ENCODE measurements at places on chromosomes 16 and 17.

GRCh38 chr16:80387318-80387921, 153.4 kb upstream of the DYNLRB2 start:
- DNase-seq, result no peak

- DNase-seq, result no peak
Observed at GRCh38 chr16:53048139-53048915, 4.4 kb downstream of the CHD9NB start.

- DNase-seq, result no peak
Observed at GRCh38 chr17:17888371-17888770, 51.6 kb upstream of the SREBF1 start.

GRCh38 chr17:4789701-4789950, 862 bp downstream of the GLTPD2 start:
- no peak for DNase-seq

DNA sequence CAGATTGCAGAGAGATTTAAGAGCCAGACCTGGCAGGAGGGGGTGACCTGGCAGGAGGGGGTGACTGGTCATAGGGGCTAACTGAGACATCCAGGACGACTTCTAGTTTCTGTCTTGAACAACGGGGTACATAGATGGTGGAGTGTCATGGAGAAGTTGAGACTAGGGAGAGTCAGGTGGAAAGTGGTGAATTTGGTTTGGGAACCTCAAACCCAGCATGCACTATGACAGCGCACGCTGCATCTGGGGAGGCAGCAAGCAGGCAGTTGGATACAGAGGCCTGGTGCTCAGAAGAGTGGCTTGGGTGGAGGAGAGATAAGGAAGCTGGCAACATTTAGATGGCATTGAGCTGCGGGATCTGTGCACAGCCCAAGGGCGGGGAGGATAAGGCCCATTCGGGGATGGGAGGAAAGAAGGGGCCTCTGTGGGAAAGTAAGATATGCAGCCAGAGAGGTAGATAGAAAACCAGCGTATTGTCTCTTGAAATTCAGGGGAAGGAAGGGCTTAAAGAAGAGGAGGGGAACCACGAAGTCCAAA, 4.5 kb downstream of the RIPOR1 start:
- DNase-seq, result no peak

GRCh38 chr16:23182679-23183542, at the start of gene SCNN1G:
TSS of gene SCNN1G (plus strand) at chr16:23182745. CDS start at chr16:23186272, 3,527 bp downstream.
- peak; percentile 31 for DNase-seq

DNA sequence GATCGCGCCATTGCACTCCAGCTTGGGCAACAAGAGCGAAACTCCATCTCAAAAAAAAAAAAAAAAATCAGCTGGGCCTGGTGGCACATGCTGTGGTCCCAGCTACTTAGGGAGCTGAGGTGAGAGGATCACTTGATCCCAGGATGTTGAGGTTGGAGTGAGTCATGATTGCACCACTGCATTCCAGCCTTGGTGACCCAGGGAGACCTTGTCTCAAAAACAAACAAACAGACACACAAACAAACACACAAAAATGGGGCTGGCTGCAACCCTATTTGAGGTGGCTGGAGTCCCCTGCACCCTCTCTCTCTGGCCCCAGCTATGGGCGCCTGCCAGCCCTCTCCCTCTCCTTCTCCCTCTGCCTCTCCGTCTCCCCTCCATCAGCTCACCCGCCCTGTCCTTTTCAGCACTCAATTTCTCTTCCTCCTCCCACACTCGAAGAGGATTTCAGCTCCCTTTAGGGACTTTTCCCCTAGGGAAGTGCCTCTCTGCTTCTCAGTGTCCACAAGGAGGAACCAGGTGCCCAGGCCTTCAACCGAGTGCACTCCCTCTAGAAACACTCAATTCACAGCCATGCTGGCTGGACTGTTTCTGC, 17.5 kb upstream of the TFAP4 start:
- no peak for DNase-seq

DNA sequence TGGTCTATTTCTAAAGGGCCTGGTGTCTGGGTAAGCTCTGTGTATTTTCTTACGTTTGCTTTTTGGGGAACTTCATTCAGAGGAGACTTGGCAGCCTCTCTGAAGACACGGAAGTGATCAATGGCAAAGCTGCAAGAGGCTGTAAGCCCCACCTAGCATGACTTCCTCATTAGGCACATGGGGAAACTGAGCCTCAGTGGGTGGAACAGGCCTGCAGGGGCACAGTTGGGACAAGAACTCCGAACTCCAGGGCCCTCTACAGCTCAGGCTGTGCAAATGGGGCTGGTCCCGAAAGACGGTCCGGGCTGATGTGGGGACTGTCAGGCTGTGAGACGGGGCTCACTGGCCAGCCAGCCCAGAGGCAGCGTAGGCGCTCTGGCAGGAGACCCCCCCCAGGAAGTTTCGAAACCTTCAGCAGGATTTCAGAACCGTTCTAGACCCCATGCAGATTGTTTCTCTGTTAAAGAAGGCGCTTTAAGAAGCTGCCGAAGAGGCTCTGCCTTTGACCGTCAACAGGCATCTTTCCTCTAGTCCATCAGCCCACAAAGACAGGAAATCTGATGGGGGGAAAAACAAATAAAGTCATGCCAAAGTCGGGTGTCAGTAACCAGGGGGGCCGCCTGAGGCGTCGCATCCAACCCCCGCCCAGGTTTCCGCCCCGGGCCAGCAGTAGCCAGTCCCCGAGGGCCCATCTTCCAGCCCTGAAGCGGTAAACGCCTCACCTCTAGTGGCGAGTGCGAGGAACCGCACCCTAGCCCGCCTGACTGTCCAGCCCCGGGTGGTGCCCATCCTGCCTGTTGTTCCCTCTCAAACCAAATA, 79.8 kb upstream of the TBC1D3K start:
- no peak for DNase-seq

All from NCI-H187 (cell line).